A673 (cell line): ENCODE measurements at places on chromosomes 6 and 20.

GRCh38 chr20:2169456-2170088 lies 67.9 kb downstream of the STK35 start:
- no peak for DNase-seq

DNA sequence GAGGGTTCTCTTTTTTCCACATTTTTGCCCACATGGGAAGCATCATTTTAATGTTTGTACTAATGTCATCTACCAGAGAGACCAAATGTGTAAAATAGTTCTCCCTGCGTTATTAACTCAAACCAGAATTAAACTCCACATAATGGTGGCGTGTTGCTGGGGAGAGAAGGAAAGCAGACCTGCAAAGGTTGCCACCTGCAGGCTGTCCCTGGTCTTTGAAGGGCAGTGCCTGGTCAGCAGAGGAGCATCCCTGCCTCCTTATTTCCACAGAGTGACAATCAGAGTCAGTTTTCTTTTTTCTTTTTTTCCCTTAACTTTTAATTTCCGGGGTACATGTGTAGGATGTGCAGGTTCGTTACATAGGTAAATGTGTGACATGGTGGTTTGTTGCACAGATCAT lies 214.5 kb downstream of the TBX18 start:
- no peak for DNase-seq

GRCh38 chr6:123635144-123635543 lies 1.6 kb downstream of the TRDN start:
- DNase-seq: no peak

DNA sequence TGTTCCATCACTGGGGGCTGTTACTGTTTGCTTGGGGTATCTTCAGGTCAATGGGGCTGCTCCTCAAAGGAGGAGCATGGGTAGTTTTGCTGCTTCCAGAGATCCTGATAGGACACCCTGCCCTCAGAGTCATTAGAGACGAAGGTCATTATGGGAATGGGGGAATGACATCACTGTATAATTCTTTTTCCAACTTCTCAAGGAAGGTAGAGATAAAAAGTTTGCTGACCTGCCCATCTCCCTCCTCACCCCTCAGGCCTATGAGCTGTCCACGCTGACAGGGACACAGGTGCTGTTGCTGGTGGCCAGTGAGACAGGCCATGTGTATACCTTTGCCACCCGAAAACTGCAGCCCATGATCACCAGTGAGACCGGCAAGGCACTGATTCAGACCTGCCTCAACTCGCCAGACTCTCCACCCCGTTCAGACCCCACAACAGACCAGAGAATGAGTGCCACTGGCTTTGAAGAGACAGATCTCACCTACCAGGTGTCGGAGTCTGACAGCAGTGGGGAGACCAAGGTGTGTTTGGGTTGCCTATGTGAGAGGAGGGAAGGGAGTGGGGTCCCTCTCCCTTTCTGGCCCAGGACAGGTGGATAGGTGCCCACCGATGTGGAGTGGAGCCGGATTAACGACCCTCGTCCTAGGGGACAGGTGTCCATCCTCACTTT lies 2.7 kb downstream of the SRF start:
- no peak for DNase-seq

DNA sequence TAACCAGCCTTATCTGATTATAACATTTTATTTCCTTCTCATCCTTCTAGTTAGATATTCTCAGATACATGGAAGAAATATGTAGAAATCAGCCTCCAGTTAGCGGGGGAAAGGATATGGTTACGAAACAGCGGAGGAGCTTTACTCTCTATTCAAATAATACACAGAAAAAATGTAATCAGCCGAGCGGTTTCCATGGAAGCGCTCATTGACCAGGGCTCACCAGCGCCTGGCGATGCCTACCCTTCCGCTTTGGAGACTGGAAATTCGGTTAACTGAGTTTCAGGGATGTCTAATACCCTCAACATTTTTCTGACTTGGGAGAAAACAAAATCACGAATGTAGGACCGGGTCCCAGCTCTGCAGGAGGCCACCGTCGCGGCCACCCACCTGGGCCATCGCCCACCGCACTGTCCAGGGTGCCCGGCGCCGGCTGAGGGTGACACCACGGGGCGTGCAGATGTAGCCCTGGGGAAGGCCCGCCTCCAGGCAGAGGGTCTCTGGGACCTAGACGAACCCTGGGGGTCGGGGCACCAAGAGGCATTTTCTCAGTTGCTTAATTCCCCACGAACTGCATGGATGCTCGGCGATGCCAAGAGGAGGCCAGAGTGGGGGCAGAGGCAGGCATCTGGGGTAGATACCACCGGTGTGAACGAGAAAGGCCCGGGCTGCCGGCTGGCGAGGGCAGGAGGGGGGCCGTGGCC lies 1.7 kb downstream of the PRR18 start:
- DNase-seq: no peak

- no peak for DNase-seq
Measured at GRCh38 chr20:2767768-2768631, 32.4 kb downstream of the CPXM1 start.

DNA sequence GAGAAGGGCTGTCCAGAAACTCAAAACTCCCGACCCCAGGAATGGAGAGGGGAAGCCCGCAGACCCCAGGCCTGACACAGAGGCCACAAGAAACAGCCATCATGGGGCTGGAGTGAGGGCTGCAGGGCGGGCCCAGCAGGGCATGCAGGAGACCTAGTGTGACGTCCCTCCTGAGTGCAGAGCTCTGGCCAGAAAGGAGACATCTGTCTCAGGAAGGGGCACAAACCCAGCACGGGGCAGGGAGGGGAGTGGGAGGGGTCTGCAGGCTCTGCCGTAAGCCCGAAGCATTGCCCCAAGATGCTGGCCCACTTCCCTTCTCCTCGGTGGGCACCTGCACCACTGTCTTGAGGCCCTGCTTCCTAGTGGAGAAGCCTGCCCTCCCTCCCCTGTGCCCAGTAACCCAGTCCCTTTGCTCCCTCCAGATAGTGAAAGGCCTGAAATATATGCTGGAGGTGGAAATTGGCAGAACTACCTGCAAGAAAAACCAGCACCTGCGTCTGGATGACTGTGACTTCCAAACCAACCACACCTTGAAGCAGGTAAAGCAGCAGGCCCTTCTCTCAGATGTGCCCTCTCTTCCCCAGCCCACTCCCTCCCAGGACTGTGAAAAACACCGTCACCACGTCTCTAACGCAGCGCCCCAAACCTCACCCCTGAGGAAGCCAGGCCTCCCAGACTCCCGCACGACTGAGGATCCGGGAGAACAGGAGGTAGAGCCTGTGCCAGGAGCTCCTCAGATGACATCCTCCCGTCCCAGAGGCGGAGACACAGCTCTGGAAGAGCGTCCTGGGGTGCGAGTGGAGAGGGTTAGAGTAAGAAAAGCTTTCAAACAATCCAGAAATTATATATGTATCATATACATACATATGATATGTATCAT lies 9.7 kb downstream of the CST7 start:
- no peak for DNase-seq

- DNase-seq: peak; percentile 68
Measured at GRCh38 chr6:33583591-33584155, 3.6 kb upstream of the BAK1 start.

DNA sequence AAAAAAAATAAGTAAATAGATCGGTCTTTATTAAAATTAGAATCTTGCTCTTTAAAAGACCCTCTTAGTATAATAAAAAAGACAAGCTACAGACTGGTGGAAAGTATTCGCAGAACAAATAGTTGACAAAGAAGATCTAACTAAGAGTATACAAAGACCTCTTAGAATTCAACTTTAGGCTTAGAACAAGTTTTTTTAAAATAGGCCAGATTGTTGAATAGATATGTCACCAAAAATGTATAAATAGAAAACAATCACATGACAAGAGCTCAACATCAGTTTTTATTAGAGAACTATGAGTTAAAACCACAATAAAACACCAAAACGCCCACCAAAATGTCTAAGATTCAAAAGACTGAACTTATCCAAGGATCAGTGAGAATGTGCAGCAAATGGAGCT lies 632.7 kb upstream of the PTCHD4 start:
- DNase-seq: no peak

- DNase-seq: no peak
Measured at GRCh38 chr20:58716476-58717277, 24.1 kb downstream of the NPEPL1 start.

GRCh38 chr6:159066483-159066882 lies 21.7 kb upstream of the TAGAP start:
- DNase-seq: no peak

DNA sequence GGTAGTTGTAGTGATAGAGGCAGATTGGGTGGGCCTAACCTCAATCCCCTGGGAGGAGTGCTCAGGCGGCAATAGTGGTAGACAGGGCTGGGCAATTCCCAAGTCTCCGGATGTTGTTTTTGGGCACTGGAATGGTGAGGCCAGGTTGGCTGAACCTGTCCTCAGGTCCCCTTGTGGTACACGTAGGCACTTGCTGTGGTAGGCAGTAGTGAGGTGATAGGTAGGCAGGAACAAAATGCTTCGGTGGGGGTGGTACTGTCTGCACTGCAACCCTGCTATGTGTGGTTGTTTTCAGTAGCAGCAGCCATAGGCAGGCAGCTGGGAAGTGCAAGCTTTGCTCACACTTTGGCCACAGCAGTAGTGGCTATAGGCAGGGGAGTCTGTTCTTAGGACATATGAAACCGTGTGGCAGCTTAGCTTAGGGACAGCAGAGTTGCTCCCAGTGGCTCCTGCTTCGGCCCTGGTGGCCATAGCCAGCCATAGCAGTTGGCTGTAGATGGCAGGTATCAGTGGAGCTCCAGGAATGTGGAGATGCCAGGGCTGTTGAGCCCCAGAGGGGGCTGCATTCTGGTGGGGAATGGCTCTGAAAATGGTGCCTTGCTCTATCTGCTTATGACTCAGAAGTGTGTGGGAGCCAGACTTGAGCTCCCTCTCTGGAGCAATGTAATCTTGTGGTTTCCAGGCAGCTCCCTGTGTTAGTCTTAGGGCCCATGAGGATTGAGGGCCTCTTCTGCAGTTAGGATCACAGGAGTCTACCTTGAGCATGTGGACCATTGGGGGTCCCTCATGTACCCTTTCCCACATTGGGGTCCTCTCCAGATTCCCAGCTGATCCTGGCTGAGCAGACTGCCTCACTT lies 241.8 kb upstream of the BMP2 start:
- DNase-seq: peak; percentile 0

DNA sequence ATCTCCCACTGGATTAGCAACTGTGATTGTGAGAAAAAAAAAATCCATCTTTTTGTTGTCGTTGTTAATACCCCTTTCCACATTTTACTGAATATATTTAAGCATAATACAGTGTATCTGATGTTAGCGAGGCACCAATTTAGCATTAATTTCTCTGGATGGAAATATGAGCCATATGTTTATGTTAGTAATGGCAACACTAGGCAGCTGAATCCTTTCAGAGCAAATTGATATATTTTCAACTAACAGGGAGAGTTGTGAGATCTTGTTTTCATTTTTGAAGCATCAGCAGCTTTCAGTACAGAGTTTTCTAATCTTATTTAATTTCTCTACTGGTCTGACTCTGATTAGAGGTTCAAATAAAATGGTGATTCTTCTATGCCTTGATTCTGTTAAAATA lies 84.8 kb upstream of the HDAC2 start:
- no peak for DNase-seq

GRCh38 chr6:90204327-90205056 lies 92.2 kb downstream of the BACH2 start:
- no peak for DNase-seq

DNA sequence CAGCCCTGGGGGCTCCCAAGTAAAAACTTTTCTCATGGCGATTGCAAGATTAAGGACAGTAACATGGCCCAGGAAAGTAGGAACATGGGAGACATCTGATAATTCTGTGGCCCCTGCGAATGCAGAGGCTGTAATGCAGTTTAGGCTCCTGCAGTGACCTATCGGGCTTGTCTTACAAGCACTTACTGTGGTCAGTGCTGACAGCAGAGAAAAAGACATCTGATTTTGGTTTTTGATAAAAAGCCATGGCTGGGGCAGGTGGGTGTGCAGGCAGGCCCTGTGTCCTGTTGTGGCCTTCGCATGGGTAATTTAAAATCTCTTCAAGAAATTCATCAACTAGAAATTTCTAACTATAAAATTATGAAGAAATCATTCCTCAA lies 19.3 kb upstream of the CCN6 start:
- DNase-seq: no peak

DNA sequence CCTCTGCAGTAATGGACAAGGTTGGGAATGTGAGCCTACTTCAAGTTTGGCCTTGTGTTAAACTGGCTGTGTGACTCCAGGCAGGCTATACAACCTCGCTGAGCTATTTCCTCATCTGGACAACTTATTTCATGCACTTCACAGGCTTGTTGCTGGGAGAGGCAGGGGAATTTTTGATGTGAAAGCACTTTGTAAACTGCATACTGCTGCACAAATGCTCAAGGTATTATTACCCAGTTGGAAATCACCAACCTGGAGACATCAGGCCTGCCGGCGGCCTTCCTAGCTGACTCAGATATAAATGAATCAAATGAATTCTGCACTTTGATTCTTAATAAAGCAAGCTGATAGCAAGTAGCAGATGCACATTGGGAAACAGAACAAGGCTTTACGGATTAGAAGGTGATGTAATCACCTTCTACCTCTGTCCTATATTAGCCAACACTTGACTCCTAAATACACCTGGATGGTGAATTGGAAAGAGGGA lies 10.1 kb downstream of the JARID2 start:
- DNase-seq: no peak
